CD4-positive, alpha-beta T cell treated with Interferon alpha-2 for 1 hour (primary cell): ENCODE measurements at places on chromosomes 6 and 20.

DNA sequence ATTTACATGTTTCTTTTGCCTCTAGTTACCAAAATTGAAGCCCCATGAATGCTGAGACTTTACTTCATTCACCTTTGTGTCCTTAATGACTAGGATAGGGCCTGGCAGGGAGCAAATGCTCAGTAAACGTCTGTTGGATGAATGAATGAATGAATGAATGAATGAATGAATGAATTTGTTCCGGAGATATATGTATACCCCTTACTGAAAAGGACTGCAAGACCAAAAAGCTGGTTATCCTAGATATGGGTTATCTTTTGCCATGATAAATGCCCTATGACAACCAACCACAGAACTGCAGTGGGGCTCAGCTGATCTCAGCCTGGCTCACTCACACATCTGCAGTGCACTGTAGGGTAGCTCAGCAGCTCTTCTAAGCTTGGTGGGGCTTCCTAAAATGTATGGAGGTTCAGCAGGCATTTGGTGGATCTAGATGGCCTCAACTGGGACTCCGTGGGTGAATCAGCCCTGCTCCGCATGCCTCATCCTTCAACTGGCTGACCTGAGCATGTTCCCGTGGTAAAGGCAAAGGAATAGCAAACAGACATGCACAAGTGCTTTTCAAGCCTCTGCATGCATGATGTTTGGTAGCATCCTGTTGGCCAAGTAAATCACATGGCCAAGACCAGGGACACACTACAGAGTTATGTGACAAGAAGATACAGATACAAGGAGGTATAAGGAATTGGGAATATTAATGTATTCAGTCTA, 378.7 kb upstream of the SOX4 start:
- no peak for DNase-seq

DNA sequence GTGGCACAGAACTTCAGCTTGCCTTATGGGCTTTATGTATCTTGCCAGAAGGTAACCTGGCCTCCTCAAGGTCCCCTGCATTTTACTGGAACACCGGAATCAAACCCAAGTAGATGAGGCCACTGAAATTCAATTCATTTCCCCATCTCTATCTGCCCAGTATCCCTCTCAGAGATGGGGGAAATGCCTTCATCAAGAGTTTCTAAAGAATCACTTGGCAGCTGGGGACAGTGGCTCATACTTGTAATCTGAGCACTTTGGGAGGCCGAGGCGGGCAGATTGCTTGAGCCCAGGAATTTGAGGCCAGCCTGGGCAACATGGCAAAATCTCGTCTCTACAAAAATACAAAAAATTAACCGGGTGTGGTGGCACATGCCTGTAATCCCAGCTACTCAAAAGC, 12.9 kb downstream of the MDGA1 start:
- no peak for DNase-seq

DNA sequence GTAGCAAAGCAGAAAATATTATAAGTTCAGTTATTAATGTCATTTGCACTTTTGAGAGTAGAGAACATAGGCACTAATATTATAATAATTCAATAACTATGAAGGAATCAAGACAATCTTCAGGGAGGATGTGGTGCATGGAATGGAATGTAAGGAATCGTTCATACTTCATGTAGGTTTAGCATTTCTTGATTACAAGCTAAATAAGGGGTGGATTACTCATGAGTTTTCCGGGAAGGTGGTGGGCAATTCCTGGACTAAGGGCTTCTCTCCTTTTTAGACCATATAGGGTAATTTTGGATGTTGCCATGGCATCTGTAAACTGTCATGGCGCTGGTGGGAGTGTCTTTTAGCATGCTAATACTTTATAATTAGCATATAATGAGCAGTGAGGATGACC, 9.1 kb upstream of the BTNL2 start:
- DNase-seq = no peak

DNA sequence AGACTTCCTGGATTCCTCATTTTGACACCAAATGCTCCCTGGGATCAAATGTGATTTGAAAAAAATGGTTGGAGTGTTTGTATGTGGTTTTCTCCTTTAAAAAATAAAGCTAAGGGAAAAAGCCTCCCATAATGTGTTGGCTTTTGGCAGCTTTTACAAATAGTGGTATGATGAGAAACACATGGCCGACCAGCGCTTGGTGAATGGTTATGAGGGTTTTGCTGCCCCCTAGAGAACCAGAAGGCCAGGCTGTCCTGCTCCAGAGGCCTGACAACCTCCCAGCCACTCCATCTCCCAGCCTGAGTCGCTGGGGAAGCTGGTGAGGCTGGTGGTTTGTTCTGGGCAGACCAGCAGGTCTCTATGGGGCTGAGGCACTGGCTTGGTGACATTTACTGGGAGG, 69.3 kb downstream of the CLIC5 start:
- no peak for DNase-seq

DNA sequence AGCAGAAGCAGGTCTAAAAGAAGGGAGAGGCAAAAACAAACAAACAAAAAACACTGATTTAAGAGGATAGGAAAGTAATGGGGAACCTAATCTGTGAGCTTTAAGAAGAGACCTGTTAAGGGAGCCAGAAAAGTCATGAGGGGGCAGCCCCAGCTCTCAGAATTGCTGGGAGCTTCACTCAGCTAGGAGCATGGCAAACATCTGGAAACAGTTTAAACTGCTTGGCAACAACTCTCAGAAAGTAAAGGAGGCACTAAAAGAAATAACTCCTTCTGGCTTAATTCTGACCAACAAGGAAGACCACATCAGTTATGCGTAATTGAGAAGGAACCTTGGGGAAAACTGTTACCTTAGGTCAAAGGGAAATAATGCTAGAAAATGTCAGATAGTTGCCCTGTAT, 121.4 kb downstream of the LAMP5 start:
- DNase-seq = no peak

GRCh38 chr6:104483225-104483834, 376.4 kb downstream of the HACE1 start:
- no peak for DNase-seq

- no peak for DNase-seq
Observed at GRCh38 chr6:41040101-41040939, 1.3 kb upstream of the UNC5CL start.

- DNase-seq = no peak
Observed at GRCh38 chr6:158959552-158959951, 40.5 kb downstream of the RSPH3 start.

DNA sequence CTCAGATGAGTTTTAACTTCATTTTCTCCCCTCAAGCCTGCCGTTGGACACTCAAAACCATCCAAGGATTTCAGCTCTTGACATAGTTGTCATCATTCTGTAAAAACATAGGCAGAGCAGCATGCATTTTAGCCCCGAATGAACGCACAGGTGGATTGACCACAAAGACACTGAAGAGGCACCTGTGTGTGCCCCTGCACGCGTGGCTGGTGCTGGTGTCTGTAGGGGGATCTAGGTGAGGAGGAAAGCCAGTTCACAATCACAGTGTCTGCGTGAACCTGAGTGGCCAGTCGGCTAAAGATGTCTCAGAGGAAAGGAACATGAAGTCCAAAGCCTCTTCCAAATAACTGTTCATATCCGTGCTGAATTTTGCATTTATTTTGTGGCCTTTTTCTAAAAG, 309.2 kb downstream of the QKI start:
- DNase-seq = no peak

DNA sequence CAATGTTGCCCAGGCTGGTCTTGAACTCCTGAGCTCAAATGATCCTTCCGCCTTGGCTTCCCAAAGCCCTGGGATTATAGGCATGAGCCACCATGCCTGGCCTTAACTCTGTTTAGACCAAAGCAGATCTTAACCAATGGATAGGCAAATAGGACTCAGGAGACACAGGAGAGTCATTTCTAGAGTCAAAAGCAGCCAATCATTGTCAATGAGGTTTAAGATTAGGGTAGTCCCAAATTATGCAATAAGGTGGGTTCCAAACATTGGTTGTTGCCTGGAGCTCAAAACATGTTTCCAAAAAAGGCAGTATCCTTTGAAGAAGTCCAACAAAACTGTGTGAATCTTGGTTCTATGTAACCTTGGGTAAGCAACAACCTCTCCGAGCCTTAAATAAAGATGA, 95.7 kb upstream of the JARID2 start:
- no peak for DNase-seq

DNA sequence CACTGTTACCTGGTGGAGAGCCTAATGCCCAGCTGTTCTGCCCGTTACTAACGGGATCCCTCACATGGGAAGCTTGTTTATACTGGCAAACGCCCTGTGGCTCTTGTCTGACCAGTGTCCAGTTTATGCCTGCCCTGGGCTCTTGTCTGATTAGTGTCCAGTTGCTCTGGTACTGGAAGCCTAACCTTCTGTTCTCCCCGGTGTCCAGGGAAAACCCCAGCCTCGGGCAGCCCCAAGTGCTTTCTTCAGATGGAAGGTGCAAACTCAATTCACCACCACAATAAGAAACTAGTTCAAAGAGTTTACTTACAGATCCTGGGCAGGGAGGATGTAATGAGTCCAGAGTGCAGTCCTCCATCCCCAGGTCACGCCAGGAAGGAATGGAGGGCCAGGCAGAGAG, 148.4 kb downstream of the TBXT start:
- no peak for DNase-seq
